ENCODE measurements at places on chromosomes 5 and 9. TPM values are rescaled to one million over a fixed set of nuclear protein-coding genes. Genes with fewer than 3 reads are reported as not detected.

Gene TIMD4
- 0.72 TPM for total RNA-seq

Gene CARTPT
- not detected for total RNA-seq

Gene GRIA1
- total RNA-seq = not detected

Gene IPPK
- total RNA-seq = 14.0 TPM

Gene TSLP
- total RNA-seq = not detected

Gene ACTBL2
- 0.05 TPM for total RNA-seq

Gene RNF14
- 44.4 TPM for total RNA-seq

Gene HSPB3
- total RNA-seq = not detected

Gene GFI1B
- 0.15 TPM for total RNA-seq

Gene TMEM161B
- 7.8 TPM for total RNA-seq

Gene HTR4
- not detected for total RNA-seq

Gene SOHLH1
- not detected for total RNA-seq

Gene TAF1L
- total RNA-seq = not detected

Gene LAMC3
- 1.1 TPM for total RNA-seq

Gene THBS4
- not detected for total RNA-seq

Gene DDX4
- total RNA-seq = not detected

Gene SH2D3C
- 0.17 TPM for total RNA-seq

Gene C9orf72
- 5.7 TPM for total RNA-seq

Gene SOX30
- total RNA-seq = 0.05 TPM

Gene IFNB1
- not detected for total RNA-seq

Gene CMYA5
- 0.07 TPM for total RNA-seq

Measured in A549 treated with DMSO at 1 μM for 4 hours (cell line).